ENCODE measurements at places on chromosomes 11 and 22. TPM values are rescaled to one million over a fixed set of nuclear protein-coding genes. Genes with fewer than 3 reads are reported as not detected.
A peak's percentile ranks its signal among the peaks of the same experiment; 100 is the strongest.

Gene RBM14
- 102 TPM for total RNA-seq

Gene NDUFA6
- total RNA-seq: 18.0 TPM

Gene C2CD3
- total RNA-seq: 21.3 TPM

Gene CCDC73
- total RNA-seq: under 0.01 TPM

Gene POTEH
- not detected for total RNA-seq

- no peak for DNase-seq
Measured at GRCh38 chr11:34124885-34125668, 19.6 kb downstream of the NAT10 start.

DNA sequence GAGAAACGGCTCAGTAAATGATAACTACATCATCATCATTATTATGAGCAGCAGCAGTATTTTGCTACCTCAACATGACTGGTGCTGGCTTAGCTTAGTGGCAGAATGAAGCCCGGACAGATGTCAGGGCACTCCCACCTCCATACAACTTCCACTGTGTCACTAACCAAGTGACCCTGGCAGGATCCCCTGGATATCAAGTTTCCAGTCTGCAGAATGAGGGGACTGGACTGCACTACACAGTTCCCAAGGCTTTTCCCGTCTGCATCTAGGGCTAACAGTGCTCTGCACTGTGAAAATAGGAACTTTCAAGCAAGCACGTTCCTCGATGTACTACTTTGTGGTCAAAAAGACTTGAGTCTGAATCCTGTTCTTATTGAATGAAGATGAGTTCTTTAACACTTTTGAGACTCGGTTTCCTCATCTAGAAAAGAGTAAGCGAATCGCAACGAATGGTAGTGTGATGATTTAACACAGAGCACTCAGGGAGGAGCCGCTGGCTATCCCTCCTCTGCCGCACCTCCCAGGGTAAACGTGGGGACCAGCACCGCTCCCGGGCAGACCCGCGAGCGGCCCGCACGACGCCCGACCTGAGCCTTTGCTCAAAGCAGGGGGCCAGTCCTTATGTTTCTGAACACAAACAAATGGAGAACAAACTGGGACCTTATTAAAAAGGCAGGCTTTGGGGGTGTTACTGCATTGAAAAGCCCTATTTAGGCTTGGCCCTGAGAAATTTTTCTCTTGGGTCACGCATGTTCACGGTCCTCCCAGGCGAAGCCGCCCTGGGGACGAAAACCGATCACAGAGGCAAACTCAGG is 910 bp downstream of the CLTCL1 start:
- DNase-seq: no peak

DNA sequence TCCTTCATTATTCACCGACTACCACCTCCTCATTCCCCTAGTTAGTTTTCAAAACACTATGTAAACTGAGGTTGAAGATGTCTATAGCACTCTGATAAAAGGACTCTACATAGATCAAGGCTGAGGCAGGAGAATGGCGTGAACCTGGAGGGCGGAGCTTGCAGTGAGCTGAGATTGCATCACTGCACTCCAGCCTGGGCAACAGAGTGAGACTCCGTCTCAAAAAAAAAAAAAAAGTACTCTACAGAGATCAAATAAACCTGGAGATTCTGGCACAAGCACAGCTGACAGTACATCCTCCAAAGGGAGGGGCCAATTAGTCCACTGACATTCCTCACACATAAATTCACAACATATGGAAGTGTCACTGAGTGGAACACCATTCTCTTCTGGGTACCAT is 31.0 kb downstream of the TSG101 start:
- no peak for DNase-seq

DNA sequence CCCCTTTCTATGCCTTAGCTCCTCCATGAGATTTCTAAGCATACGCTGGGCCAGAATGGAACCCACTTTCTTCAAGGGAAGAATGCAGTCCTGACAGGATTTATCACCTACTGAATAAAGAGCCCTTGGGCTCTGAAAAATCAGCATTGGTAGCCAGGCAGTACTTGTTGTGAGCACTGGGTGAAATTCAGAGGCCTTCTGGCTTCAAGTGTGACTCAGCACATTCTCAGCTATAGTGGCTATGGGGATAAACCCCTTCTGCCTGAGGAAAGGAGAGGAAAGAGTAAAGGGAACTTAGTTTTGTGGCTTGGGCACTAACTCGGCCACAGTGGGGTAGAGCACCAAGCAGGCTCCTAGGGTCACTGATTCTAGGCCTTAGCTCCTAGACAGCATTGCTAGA is 574.8 kb downstream of the JRKL start:
- peak; percentile 3 for DNase-seq

DNA sequence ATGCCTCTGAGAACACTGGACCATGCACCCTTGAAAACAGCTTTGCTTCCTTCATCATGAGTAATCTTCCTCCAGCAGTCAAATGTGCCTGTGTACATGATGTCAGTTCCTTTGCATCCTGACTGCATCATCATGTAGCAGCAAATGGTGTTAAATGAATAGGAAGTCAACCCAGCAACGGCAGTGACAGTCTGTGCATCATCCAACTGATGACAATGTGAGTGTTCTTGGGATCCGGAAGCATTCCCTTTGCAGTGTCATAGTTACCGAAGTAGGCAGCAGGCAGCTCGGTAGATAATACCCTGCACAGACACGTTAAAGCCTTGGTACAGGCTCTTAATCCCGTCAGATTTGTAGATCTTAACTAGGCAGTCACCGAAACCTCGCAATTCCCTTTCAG is 2.5 kb downstream of the WBP2NL start:
- DNase-seq: no peak

DNA sequence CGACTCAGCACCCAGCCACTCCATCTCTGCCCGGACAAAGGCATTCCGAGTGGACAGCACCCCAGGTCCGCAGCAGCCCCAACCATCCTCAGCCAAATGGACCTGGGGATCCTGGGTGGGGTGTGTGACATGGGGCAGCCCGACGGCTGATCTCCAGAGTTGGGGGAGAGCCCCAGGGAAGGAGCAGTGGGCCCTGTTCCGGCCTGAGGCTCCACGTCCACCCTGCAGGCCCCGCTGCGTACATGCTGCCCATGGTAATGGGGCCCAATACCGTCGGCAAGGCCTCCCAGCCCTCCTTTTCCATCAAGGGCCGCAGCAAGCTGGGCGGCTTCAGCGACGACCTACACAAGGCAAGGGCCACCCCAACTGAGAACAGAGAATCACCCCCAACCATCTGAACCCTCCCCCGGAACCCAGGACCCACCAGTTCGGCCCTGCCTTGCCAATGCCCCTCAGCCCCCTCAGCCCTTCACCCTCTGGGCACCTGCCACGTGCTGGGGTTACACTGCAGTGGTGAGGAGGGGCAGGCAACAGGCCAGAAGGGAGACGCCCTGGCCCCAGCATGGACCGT is 5.4 kb downstream of the SCGB1C1 start:
- no peak for DNase-seq

DNA sequence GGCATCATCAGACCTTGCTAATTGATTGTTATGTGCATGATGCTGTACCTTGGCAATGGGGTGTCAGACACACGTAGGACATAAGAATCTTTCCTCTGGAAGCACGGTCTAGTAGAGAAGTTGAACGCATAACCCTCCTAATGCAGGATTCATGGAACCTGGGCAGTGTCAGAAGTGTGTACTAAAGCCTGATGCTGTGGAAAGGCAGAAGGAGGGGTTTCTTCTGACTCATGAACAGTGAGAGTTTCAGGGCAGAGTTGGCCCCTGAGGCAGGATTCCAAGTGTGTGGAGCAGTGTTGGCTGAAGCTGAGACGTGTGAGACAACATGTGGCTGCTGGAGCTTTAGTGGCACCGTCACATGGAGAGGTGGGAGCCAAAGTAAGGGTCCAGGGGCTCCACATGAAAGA is 3.5 kb downstream of the PANX1 start:
- DNase-seq: no peak

GRCh38 chr11:71498091-71498490 is 29.0 kb upstream of the KRTAP5-7 start:
- DNase-seq: no peak

DNA sequence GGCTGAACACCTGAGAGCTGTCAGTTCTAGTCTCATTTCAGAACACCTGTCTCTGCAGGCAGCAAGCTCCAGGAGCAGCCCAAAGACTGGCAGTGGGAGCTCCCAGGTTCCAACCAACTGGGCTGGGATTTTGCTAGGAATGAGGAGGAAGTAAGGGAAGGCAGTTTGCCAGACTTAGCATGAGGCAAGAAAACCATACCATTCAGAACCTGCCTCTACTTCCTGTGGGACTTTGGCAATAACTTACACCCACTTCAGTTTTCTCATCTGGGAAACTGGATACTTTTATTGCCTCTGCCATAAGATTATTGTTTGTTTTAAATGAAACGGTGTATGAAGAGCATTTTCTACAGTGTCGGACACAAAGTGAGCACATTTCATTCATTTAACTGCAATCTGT is 363.7 kb upstream of the ISX start:
- no peak for DNase-seq

- DNase-seq: no peak
Measured at GRCh38 chr11:120931057-120931779, 92.7 kb upstream of the TBCEL start.

DNA sequence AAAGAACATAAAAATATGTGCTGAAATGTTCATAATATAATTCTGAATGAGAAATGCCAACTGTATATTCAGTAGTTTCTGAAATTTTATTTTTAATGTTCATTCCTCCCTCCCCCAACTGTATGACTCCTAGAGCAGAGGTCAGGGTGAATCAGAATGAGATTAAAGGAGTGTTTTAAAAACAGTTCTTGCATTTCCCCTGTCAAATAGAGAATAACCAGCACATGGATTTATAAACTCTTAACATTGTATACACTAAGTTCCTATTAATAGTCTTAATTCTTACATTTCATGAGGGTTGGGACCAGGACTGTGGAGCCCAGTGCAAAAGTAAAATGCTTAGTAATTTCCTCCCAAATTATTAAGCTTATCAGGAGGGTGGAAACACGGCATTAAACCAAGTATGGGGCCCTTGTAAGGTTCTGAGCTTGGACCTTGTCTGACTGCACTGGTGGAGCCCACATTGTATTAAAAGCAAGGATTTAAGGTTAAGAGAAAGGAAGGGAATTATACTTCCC is 474.6 kb upstream of the RAG2 start:
- no peak for DNase-seq

DNA sequence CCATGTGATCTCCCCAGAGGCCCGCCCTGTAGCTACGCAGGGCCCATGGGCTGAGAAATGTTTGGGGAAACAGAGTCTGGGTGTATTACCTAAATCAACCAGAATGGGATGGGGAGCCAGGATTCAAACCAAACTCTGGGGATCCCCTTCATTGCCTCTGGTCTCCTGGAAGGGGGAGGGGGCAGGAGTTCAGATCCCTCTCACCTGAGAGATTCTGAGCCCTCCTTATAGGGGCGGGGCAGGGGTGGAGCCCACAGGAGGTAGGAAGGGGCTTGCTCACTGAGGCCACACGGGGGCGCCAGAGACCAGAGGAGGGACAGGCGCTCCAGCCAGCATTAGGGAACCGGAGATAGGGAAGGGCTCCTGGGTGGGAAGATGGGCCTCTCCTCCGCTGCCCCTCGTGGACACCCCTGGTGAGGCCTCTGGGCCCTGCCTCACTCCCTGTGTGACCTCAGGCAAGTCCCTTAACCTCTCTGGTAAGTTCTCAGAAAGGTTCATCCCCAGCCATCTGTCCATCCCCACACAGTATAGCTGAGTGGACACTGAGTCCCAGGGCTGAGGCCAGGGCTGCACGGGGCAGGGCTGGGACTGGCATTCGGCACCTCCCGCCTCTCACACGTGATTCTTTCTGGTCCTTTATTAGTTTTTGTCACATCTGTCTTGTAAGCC is 2.7 kb upstream of the CDC42BPG start:
- DNase-seq: peak; percentile 96

GRCh38 chr22:30159561-30160353 is 79.5 kb downstream of the HORMAD2 start:
- DNase-seq: no peak

GRCh38 chr22:25091458-25091857 is 108.2 kb upstream of the CRYBB3 start:
- no peak for DNase-seq

DNA sequence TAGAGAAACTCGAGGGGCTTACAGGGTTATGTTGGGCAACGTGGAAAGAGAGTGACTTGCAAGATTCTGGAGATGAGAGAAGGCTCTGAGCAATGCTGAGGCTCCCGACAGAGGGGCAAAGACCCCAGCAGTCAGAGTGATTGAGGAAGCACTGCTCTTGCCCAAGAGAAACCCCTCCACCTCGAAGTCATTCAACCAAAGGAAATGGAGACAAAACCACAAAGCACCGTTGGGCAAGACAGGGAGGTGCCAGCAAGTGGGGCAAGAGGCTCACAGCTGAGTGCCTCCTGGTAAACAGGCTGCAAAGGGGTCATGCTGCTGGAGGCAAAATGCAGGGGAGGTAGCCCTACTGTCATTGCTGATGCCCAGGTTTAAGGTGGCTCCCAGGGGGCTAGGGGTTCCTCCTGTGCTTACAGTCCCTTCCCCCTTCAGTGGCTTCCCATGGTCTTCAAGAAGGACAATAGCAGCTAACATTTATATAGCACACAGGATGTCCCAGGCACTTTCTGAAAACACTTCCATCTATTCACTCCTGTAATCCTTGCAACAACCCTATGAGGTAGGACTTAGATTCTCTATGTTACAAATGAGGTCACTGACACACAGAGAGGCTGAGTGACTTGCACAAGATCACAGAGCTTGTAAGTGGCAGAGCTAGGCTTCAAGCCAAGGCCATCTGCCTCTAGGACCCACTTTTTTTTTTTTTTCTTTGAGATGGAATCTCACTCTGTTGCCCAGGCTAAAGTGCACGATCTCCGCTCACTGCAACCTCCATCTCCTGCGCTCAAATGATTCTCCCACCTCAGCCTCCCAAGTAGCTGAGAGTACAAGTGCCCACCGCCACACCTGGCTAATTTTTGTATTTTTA is 18.1 kb upstream of the MYH9 start:
- DNase-seq: no peak

DNA sequence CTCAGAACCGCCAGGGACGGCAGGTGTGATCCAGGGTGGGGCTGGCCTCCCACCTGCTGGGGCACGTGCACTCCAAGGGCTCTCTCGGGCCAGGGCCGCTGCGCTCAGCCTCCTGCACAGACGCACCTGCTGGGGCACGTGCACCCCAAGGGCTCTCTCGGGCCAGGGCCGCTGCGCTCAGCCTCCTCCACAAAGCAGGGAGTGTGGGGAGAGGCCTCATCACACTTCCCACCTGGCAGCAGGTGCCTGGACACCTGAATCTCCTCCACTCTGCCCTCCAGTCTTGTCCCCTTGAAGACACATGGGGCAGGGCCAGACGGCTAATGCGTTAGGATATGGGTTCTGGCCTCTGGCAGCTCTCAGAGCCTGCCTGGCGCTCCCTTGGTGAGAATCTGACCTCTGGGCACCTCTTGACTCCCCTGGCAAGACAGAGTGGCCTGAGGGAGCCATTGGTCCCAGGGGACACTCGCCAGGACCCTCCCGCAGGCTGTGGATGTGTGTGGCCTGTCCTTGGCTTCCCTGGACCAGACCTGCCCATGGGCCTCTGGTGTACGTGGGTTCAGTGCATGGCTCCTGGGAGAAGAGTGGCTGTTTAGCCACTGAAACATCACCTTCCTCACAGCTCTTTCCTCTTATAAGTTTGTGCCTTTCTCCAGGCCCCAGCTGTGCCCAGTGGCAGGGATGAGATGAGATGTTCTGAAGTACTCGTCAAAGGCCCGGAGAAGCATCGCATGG is 73.5 kb downstream of the BRD1 start:
- no peak for DNase-seq

GRCh38 chr11:125062931-125063428 is at the start of gene SLC37A2:
SLC37A2 (plus strand) TSS chr11:125063305; CDS start chr11:125063368, 63 bp downstream.
- peak; percentile 69 for DNase-seq
